ENCODE measurements at places on chromosomes 16 and 17.

DNA sequence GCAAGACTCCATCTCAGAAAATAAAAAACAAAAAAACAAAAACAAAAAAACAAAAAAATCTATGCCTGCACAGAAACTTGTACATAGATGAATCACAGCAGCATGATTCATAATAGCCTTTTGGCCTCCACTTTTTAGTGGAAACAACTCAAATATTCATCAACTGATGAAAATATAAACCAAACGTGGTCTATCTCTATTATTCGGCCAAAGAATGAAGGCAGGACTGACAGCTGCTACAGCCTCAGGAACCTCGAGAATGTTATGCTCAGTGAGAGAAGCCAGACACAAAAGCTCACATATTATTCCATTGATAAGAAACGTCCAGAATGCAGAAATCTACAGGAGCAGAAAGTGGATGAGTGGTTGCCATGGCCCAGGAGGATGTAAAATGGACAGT, 19.8 kb downstream of the PPL start:
- DNase-seq, result no peak

- no peak for DNase-seq
These were observed 3.6 kb upstream of the LRRC75A start for GRCh38 chr17:16495561-16495960.

GRCh38 chr17:50626037-50626574, 8.6 kb upstream of the ABCC3 start:
- peak; percentile 58 for DNase-seq

GRCh38 chr17:58416937-58417299, 416 bp downstream of the RNF43 start:
- no peak for DNase-seq

GRCh38 chr17:28105501-28105900, 63.0 kb downstream of the NLK start:
- no peak for DNase-seq

- peak; percentile 44 for DNase-seq
These were observed at the start of the genes CCDC78 and HAGHL for GRCh38 chr16:726438-727290. TSS of gene CCDC78 (minus strand) at chr16:726443. CDS start at chr16:726367, 76 bp downstream. TSS of gene HAGHL (plus strand) at chr16:727106. CDS start at chr16:727510, 404 bp downstream.

DNA sequence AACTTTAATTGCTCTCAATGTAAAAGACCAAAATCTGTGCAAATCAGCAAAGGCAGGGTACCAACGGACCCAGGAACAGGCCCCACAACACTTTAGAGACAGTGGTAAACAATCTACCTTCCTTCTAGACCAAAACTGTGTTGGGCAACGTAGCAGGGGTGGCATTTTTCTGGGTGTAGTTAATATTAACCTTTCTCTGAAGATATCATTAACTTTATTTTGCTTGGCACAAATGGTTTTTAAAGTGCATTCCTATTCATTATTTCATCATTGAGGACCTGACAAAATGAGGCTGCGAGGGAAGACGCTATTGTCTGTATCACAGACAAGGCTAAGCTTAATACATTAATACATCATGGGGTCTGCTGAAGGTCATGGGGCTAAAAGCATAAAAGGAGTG, 37.9 kb upstream of the TRAP1 start:
- no peak for DNase-seq

DNA sequence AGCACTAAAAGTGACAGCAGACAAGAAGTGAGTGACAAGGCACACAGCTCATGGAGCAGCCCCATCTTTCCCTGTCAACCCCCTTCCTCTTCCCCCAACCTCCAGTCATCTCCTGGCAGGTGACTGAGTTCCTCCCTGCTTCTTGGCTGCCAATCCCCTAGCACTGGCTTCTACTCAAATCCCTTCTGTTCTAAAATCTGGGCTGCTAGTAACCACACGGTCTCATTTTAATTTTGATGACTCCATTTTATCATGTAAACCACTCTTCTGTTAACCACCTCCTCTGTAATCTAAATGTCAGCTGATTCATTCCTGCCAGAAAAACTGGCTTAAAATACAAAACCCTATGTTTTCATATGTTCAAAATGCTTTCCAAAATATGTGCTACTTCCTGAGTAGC, 419.8 kb upstream of the MON1B start:
- DNase-seq, result no peak
